ENCODE measurements at places on chromosomes 2 and 18.

- peak; percentile 28 for DNase-seq
Observed at GRCh38 chr2:218223046-218223445, 6.1 kb downstream of the ARPC2 start.

- DNase-seq, result no peak
Observed at GRCh38 chr18:50193796-50194630, 934 bp downstream of the MYO5B start.

DNA sequence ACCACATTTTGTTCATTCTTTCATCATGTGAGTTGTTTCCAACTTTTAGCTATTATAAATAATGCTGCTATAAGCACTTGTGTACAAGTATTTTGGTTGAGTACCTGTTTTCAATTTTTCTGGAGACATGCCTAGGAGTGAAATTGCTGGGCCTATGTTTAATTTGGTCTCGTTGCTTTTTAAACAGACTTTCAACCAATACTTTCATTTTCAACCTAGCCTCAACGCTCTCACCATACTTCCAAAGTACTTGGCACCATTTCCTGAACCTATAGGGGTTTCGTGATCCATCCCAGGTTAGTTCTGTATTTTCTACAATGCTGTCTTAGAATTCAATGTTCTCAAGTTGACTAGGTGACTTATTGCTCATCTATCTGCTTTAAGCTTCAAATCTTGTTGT, 126.1 kb downstream of the SRBD1 start:
- DNase-seq, result no peak

DNA sequence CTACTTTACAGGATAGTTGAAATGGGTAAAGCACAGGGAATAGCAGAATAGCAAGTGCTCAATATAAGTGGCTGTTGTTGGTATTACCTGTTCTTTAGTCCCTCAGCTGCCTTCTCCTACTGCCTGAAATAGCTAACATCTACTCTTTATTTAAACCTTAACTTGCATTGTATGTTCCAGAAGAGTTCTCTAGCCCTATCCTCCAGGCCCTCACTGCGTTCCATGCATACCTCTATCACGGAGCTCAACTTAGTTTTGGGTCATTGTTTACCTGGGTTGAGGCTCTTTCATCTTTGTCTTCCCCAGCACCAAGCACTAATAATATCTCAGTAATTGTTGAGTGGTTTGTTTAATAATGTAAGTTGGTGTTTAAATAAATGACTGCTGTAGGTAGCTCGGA, 242.2 kb upstream of the FANCL start:
- no peak for DNase-seq

DNA sequence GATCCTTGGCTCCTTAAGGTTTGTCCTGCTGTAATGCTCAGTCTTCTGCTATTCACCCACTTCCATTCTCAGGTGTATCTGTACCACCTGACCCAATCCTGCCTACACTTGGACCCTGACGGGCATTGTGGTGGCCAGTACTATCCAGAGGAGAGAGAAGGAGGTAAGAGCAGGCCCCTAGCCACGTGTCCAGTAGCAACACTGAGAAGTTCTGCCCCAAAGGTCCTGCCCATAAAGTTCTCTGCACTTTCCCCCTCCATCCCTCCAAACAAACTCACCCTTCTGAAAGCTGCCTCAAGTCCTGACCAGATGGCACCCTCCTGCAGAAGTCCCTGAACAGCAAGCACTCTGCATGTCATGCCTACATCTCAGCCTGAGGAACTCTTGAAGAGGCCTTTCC, 18.3 kb downstream of the TTC32 start:
- DNase-seq, result no peak

- DNase-seq, result no peak
Observed at GRCh38 chr18:9827211-9827792, 58.5 kb upstream of the TXNDC2 start.

- no peak for DNase-seq
Observed at GRCh38 chr2:175662335-175662734, 339.7 kb downstream of the LNPK start.

DNA sequence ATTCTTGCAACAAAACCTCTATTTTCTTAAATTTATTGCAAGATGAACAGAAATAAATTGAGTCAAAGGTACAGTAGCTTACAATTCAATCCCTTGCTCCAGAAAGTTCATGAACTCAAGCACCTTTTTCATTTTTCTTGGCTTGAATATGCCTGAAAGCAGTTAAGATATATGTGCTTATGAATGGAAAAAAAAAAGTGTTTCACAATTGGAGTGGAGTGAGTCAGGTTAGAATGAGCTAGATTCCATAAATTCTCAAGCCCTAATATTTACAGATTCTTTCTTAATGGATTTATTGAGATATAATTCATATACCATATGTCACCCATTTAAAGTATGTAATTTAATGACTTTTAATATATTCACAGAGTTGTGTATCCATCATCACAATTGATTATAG, 39.6 kb upstream of the NEMP2 start:
- DNase-seq, result no peak
